H9 (cell line): ENCODE measurements at places on chromosomes 5 and 9. TPM values are rescaled to one million over a fixed set of nuclear protein-coding genes. Genes with fewer than 3 reads are reported as not detected.

Gene SMIM33
- not detected in 2 replicates for total RNA-seq

GRCh38 chr9:124840300-124840833 is 12.9 kb upstream of the WDR38 start:
- DNase-seq: no peak

Gene PTCD2
- total RNA-seq: 12.7 and 12.9 TPM in 2 replicates

DNA sequence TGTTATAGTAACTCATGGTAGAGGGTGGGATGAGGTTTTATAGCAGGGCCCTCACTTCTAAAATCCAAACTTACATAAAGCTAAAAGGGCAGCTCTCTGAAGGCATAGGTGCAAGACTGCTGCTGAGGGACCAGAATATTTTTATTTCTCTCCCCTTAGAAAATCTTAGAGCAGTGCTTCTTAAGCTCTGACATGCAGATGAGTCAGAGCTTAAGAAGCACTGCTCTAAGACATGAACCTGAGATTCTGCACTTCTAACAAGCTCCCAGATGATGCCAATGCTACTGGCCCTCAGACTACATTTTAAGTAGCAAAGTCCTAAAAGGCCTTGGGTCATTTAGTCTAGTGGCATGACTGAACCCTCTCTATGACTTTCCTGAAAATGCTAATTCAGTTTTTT is 97.6 kb upstream of the SPRY4 start:
- DNase-seq: no peak

GRCh38 chr9:133805876-133806622 is 67.9 kb upstream of the SARDH start:
- DNase-seq: no peak

Gene SLC22A4
- 0.70 and 0.72 TPM in 2 replicates for total RNA-seq

Gene ZNF366
- not detected in 2 replicates for total RNA-seq

DNA sequence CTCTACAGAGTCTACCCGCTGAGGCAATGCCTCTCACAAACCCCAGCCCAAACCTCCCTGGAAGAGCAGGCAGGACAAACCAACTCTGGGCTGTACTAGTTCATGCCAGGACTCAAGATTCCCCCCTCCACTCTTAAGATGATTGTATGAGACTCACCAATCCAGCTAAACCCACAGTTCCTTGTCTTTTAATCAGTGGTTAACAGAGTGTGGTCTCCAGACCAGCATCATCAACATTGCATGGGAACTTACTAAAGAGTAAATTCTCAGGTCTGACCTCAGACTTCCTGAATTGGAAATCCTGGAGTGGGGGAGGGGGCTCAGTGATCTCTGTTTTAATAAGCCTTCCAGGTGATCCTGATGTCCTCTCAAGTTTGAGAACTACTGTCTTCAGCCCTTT is 240.9 kb downstream of the GAS1 start:
- DNase-seq: no peak

GRCh38 chr9:137217276-137218211 is 4.5 kb downstream of the RNF208 start:
- peak; percentile 89 for DNase-seq
